Skin of body (tissue), 3 donors: ENCODE measurements at places on chromosomes 7 and 10. TPM values are rescaled to one million over a fixed set of nuclear protein-coding genes. Genes with fewer than 3 reads are reported as not detected.

GRCh38 chr10:16965740-16966447 lies 148.7 kb upstream of the RSU1 start:
- peak; percentile 73 for DNase-seq

GRCh38 chr7:100674411-100675104 lies 1.0 kb downstream of the GNB2 start:
- DNase-seq = no peak

- DNase-seq = no peak
Measured at GRCh38 chr7:99314504-99314903, 11.2 kb upstream of the ARPC1A start.

- no peak for DNase-seq
Measured at GRCh38 chr7:114789871-114790311, 132.0 kb upstream of the MDFIC start.

GRCh38 chr10:62584731-62585130 lies 210.6 kb downstream of the ZNF365 start:
- no peak for DNase-seq

- no peak for DNase-seq
Measured at GRCh38 chr7:31688996-31689395, 2.0 kb downstream of the PPP1R17 start.

GRCh38 chr10:91893051-91893450 lies 16.2 kb downstream of the FGFBP3 start:
- no peak for DNase-seq

DNA sequence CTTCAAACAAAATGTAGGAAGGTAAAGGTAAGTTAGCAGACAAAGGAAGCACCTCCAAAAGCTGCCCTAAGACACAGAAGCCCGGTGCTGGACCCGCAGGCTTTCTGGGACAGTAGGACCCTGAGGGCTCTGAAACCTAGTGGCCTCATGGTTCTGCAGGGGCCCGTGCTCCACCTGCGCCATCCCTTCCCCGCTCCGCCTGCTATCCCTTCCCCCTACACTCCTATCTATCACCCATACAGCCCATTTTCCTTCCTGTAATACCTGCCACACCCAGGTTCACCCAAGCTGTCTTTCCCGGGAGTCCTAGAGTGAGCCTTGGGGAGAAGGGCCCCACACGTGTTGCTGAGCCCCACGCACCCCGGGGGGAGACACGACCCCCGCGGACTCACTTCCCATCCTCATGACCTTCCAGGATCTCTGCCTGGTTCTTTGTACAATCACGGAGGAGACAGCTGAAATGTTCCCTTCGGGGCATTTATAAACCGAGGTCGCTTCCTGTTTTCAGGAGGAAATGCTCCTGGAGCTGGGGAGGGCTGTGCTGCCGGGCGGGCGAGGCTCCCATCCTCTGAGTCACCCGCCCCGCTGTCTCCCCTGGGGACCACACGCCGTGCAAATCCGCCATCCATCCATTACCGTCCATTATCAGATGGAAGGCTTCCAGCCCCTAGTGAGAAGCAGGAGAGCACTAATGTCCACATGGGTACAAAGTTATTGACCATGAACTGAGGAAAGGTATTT lies 251.7 kb upstream of the PITRM1 start:
- DNase-seq = no peak

- DNase-seq = no peak
Measured at GRCh38 chr7:138295049-138295637, 164.9 kb upstream of the TRIM24 start.

Gene SMIM30
- total RNA-seq = 41.8 TPM

Gene BTBD16
- 1.3 TPM for total RNA-seq

Gene TBX20
- total RNA-seq = 0.20 TPM

Gene PNLIPRP1
- total RNA-seq = not detected

Gene NRCAM
- total RNA-seq = 7.9 TPM
